ENCODE measurements at places on chromosomes 16 and 17.

GRCh38 chr16:51084074-51084928 lies 66.8 kb downstream of the SALL1 start:
- no peak overlapping the region for H3K27ac ChIP-seq
- no peaks in the 10 kb centered on the region for H3K36me3 ChIP-seq
- peaks cover 13% of the 10 kb centered on the region for H3K27me3 ChIP-seq

- H3K4me1 ChIP-seq: no peaks in the 10 kb centered on the region
- H3K36me3 ChIP-seq: peaks cover 2% of the 10 kb centered on the region
- no peak overlapping the region for H3K4me3 ChIP-seq
- peaks cover 23% of the 10 kb centered on the region for H3K27me3 ChIP-seq
- DNase-seq: no peak
These were observed 5.9 kb upstream of the PRR35 start for GRCh38 chr16:554297-554621.

DNA sequence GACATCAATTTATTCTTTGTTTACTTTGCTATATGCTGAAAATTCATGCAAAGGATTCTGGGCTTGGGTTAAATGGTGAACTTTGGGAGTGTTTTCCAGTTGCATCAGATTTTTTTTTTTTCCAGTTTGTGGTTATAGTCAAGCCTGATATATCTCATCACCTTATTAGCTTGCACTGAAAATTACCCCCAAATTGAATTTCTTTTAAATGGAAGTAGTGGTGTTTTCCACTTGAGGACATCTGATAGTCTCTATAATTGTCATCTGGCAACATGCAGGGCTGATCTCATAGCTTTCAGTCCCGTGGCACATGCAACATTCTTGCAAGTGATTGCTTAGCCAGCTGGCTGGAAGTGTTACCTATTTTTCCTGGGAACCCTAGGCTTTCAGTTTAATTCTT lies 4.7 kb upstream of the KRTAP3-1 start:
- DNase-seq: no peak
- no peak overlapping the region for H3K4me3 ChIP-seq
- H3K4me1 ChIP-seq: peaks cover 30% of the 10 kb centered on the region
- H3K36me3 ChIP-seq: no peaks in the 10 kb centered on the region
- no peaks in the 10 kb centered on the region for H3K27me3 ChIP-seq

GRCh38 chr16:22293137-22294106 lies 3.8 kb upstream of the POLR3E start:
- H3K27me3 ChIP-seq: no peaks in the 10 kb centered on the region
- no peak for DNase-seq
- H3K36me3 ChIP-seq: no peaks in the 10 kb centered on the region
- peaks cover 2% of the 10 kb centered on the region for H3K4me1 ChIP-seq

DNA sequence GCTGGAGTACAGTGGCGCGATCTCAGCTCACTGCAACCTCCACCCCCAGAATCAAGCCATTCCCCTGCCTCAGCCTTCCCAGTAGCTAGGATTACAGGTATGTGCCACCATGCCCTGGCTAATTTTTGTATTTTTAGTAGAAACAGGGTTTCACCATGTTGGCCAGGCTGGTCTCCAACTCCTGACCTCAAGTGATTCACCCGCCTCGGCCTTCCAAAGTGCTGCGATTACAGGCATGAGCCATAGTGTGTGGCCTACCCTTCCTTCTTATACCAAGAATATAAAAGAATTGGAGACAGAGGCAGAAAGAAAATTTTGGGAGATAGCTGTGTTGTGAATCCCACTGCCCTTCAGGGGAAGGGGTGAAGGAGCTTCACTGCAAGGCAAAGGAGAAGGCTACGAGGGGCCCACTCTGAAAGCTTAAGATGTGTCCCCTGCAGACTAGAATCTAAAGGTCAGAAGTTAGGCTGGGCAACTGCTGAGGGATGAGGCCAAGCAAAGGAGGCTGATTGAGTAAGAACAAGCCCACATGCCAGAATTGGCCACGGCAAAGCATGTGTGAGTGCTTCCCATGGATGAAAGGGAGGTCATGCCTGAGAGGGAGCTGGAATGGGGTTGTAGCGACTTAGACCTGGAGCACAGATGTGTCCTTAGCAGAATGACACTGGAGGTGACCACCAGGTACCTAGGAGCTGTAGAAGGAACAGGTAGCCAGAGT lies 8.4 kb upstream of the CRYBA1 start:
- H3K4me1 ChIP-seq: no peaks in the 10 kb centered on the region
- H3K4me3 ChIP-seq: no peak overlapping the region
- no peaks in the 10 kb centered on the region for H3K27me3 ChIP-seq
- H3K27ac ChIP-seq: no peak overlapping the region

GRCh38 chr16:87953308-87954215 lies 2.3 kb downstream of the BANP start:
- H3K27me3 ChIP-seq: no peaks in the 10 kb centered on the region
- peak overlapping the region; percentile 88 for H3K27ac ChIP-seq
- peaks cover 6% of the 10 kb centered on the region for H3K36me3 ChIP-seq

DNA sequence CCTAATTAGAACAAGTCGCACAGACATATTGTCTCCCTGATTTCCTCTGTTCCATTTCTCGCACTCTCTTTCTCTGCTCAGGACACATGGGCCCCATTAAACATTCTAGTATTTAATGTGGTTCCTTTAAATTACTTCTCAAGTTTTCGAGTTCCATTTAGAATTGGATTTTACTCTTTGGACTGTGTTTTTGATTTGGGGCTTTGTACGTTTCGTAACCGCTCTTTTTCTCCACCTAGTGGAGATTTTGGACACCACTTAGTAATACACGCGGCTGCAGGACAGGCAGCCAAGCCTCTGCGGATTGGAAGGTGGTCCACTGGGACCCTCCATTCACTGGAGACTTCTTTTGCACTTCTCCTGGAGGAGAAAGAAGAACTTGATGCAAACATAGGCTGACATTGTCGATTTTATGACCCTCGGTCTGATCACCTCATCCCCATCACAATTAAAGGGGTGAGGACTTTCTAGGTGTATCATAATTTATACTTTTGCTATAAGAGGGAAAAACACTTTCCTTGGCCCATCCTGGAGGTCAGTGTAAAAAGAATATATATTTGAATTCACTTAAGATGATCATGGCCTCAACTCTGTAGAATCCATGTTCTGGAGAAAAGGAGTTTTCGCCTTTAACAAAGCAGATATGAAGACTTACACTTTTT lies 85.7 kb downstream of the NOG start:
- H3K27me3 ChIP-seq: peaks cover 50% of the 10 kb centered on the region
- peak overlapping the region; percentile 90 for H3K27ac ChIP-seq
- DNase-seq: no peak
